ENCODE measurements at places on chromosomes 13 and 19.

- DNase-seq: no peak
These were observed 10.1 kb upstream of the LRCH1 start for GRCh38 chr13:46542833-46543232.

GRCh38 chr19:49387936-49388372 lies at the start of gene KASH5:
Gene KASH5, plus strand, starts transcription at chr19:49388249. Its CDS starts 2,635 bp downstream, at chr19:49390884.
- peak; percentile 85 for DNase-seq

DNA sequence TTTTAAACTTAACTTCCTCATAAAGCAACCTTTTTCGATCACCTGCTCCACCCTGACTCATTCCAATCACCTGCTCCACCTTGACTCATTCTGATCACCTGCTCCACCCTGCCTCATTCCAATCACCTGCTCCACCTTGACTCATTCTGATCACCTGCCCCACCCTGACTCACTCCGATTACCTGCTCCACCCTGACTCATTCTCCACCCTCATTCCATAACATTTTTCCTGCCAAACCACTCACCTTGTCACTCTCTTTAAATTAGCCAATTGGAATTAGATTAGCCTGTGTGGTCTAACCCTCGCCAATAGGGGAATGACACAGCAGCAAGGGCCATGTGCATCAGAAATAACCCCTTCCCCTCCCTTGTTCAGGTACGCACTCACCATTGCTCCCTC lies 31.9 kb upstream of the ZNF83 start:
- DNase-seq: no peak

DNA sequence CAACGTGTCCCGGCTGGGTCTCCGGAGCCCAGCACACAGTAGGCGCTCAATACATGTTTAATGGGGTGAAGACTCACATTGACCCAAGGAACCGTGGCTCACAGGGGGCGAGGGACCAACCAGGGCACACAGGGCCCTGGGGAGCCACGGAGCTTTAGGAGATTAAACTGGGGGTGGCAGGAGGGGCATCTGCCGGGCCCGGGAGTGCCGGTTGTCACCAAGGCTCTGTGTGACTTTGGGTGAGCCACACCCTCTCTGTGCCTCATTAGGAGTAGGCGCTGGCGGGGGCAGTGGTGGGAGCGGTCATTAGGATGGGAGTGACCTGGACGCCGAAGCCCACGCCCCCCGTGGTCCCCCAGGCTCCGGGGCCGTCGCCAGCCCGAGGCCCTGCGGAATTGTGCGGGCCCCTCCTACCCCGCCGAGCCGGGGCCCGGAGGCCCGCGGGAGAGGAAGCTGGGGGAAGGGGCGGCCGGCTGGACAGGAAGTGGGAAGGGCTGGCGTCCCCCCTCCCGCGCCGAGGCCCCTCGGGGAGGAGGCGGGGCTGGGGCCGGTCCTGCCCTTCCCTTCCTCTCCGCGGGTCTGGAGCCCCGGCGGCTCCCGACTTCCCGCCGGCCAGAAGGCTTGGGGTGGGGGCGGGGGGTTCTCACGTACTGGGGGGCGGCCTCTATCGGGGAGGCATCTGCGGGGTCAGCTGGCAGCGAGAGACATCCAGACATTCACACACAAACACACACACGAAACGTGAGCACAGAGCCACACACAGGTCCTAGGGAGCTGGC lies 1.8 kb upstream of the SSBP4 start:
- DNase-seq: peak; percentile 78

DNA sequence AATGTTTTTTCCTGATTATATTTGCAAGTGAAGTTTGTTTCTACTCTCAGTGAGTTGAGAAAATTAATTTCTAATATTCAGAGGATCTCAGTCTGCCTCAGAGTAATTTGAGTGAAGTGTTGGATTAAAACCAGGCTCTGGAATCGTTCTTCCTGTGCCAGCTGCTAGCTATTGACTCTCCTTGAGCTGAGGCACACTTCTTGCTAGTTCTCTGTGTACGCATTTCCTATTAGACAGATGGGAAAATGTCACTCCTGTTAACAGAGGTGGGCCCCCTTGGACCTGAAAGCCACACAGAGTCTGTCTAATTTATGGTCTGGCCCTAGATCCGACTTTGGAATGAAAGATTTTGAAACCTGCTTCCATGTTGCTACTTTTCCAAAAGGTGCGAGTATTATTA lies 107.6 kb upstream of the RNF113B start:
- DNase-seq: no peak

- no peak for DNase-seq
These were observed 1.6 kb downstream of the MAP2K7 start for GRCh38 chr19:7905268-7905667.

DNA sequence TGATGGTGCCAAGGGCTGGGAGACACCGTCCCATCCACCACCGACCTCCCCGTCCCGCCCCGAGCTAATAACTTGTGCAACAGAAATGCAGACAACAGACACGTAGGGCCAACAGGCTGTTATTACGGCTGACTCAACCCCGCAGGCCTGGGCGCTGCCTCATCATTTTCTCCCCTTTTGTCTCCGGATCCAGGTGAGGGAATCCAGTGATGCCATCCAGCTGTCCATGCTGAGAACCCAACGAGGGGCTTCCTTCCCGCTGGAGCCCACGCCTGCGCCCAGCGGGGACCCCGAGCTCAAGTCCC lies 6.4 kb upstream of the DIRAS1 start:
- DNase-seq: no peak

GRCh38 chr13:39186205-39186875 lies 148.1 kb downstream of the NHLRC3 start:
- DNase-seq: no peak

GRCh38 chr19:7340959-7341837 lies 7.5 kb upstream of the ARHGEF18 start:
- peak; percentile 80 for DNase-seq

GRCh38 chr13:26200811-26201210 lies 21.3 kb downstream of the RNF6 start:
- no peak for DNase-seq

GRCh38 chr19:55638864-55639359 lies 1.9 kb upstream of the ZNF580 start:
- peak; percentile 63 for DNase-seq

DNA sequence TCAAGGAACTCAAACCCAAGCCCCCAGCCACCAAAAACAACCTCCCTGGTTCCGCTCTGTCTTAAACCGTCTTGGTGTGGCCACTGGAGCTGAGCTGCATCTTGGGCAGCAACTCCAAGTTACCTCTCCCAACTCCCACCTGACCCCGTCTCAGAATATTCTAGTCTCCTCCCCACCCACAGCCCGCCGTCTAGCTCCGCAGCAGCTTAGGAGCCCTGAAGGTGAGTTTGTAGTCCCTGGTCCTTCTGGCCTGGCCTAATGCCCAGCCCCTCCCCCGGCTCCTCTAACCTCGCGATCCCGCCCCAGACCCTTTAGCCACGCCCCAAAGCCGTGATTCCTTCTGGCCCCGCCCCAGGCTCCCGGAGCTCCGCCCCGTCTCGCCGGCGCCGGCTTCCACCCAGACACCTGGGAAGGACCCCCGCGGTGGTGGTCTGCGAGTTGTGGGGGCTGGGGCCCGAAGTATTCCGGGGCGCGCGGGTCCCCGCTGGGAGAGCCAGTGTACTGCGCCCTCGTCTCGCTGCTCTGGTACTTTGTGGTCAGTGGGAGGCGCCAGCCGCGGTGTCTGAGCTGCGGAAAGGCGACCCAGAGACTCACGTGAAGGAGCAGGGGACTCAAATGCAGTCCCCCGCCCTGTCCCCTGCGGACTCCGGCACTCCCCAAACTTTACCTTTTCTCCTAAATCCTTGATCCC lies 2.5 kb upstream of the LHB start:
- DNase-seq: peak; percentile 17

- no peak for DNase-seq
These were observed 12.9 kb downstream of the PAK4 start for GRCh38 chr19:39138221-39139211.

DNA sequence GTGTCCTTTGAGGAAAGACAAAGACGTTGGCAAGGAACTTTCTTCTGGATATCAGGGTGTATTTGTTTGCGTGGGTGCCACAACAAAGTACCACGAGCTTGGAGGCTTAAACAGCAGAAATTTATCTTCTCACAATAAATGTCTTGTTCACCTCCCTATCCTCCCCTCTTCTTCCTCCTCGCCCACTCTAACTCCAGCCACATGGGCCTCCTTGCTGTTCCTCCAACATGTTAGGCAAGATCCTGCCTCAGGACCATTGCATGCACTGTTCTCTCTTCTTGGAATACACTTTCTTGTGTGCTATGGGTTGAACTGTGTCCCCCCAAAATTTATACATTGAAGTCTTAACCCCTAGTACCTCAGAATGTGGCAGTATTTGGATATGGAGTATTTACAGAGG lies 45.7 kb downstream of the VAV1 start:
- DNase-seq: peak; percentile 41

DNA sequence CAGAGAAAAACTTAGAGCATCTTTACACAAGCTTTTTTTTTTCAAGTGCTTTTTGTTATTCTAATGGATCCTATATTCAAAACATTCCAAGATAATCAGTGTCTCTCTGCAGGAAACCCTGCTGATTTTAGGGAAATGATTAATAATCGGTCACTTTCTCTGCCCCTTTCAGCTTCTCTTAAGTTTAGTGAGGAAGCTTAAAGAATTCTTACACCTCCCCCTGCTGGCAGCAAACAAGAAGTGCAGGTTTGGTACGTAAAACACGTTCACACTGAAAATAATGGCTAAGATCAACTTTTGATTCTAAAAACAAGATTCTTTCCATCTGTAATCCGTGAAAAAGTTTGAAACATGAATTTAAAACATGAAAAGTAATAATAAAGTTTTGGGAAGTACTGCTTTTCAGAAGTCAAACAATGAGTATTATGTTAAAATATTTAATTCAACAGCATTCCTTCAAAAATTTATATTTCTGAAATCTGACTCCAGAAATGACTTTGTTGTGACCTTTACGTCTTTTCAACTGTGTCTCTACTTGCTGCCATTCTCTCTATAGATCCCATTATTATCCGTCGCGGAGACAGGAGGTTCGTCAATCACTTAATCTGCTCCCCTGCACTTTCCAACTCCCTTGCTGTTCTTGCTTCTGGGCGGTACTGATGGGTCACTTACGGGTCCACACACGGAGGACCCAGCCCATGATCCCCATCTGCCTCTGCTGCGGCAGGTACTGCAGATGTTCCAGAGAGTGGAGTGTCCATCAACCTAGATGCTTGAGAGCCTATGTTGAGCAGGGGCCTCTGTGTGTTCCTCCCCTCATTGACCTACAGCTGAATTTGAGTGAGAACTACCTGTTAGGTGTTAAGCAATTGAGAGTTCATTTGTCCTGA lies 203.1 kb upstream of the EDNRB start:
- DNase-seq: peak; percentile 74

DNA sequence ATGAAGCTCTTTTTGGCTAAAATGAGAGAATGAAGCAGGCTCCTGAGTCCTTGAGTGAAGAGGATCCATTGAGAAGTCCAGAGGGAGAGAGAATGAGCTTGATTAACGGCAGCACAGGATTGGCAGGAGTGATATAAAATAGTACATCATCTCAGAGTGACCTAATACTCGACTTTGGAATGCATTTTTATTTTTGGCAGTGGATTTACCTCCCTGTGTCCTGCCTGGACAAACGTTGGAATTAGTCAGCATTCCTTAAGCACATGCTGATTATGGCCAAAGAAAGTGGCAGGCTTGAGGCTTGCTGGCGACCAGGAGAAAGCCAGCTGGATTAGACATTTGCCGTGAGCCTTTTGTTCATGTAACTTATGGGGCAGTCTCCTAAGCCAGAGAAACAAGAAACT lies 22.9 kb downstream of the LRCH1 start:
- DNase-seq: no peak

DNA sequence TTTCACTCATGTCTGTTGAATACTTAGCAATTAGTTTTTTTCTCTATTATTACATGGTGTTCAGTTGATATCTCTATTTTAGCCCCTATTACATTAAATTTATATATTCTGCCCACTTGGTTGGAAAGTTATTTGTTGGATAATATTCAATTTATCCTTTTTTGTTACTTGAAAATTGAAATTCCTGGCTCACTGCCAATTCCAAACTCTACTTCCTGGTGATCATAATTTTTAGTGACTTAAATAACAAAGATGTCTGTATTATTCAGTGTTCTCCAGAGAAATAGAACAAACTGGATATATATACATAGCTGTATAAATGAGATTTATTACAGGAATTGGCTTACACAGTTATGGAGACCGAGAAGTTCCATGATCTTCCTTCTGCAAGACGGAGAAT lies 93.6 kb downstream of the GPC5 start:
- no peak for DNase-seq

GRCh38 chr19:35080613-35081170 lies 34.9 kb upstream of the FXYD3 start:
- DNase-seq: no peak

DNA sequence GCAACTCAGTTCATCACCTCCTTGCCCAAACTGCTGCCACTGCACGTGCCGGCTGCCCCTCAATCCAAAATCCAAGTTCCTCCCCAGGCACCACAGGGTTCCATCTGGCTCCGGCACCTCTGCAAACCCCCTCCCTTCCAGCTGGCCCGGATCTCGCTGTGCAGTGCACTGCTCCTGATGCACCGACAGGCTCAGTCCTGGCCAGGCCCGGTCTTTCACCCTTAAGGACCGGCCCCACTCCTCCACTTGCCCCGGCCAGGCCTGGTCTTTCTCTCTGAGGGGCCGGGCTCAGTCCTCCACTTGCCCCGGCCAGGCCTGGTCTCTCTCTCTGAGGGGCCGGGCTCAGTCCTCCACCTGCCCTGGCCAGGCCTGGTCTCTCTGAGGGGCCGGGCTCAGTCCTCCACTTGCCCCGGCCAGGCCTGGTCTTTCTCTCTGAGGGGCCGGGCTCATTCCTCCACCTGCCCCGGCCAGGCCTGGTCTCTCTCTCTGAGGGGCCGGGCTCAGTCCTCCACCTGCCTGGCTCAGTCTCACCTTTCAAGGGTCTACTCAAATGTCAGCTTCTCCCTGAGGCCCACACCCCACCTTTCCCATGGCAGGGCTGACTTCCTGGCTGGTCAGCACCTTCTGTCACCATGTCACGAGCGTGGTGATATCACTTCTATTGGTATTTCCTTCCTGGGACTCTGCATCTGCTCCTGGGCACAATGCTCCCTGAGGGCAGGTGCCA lies 6.9 kb downstream of the ZNF787 start:
- no peak for DNase-seq

- no peak for DNase-seq
These were observed 800 bp downstream of the ETFB start for GRCh38 chr19:51365211-51365964.

- DNase-seq: no peak
These were observed 390.3 kb downstream of the DLEU7 start for GRCh38 chr13:50453188-50453587.

GRCh38 chr13:58876473-58876872 lies 1244.9 kb downstream of the PCDH17 start:
- no peak for DNase-seq
